ENCODE measurements at places on chromosomes 5 and 9. TPM values are rescaled to one million over a fixed set of nuclear protein-coding genes. Genes with fewer than 3 reads are reported as not detected.

DNA sequence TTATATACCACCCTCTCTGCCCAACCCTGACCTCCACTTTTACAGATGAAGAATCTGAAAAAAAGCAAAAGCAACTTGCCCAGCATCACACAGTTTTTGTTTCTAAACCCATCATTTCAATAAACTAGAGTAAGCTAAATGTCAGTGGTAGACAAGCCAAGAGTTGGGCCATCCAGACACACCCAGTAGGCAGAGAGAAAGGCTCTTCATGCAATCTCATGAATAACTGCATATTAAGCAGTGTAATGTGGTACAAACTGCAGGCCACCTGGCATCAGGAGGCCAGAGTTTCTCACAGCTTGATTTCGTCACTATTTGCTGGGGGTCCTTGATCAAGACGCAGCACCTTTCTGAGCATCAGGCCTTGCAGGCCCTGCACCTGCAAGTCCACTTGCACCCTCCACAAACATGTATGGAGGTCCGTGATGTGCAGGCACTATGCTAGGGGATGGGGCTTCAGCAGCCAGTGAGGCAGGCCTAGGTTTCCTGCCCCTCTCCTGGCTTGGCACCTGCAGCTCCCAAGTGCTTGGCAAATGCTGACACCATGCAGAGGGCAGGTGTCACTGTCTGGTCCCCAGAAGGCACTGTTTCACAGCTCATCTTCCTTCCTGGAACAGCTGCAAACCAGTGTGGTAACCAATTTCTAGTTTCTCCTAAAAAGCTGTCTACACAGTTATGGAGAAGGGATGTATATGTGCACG lies 29.8 kb downstream of the ADAM19 start:
- DNase-seq, result no peak

- peak; percentile 83 for DNase-seq
Observed at GRCh38 chr5:168822745-168823281, 243.6 kb upstream of the PANK3 start.

Gene CDKN2B
- total RNA-seq, result 10.6 TPM

Gene MACIR
- 36.3 TPM for total RNA-seq

Gene MRPS27
- total RNA-seq, result 53.4 TPM

Gene GABRA6
- not detected for total RNA-seq

DNA sequence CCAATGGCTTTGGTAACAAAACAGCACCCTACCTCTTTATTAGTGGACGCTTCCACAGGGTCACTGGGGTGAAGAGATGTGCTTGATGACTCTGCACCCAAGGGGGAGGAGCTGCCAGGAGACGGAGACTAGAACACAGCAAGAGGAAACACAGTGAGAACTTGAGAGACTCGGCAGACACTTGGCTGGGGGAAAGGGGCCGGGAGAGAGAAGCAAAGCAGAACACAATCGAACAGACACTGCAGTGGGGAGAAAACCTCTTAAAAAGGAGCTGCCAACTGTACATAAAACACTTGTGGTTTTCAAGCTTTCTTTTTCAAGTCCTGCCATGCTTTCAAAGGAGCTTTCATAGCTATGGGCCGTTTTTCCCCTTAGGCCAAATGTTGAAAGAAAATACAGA lies 151.0 kb downstream of the ENTREP1 start:
- no peak for DNase-seq

Gene CDC20B
- total RNA-seq, result not detected

DNA sequence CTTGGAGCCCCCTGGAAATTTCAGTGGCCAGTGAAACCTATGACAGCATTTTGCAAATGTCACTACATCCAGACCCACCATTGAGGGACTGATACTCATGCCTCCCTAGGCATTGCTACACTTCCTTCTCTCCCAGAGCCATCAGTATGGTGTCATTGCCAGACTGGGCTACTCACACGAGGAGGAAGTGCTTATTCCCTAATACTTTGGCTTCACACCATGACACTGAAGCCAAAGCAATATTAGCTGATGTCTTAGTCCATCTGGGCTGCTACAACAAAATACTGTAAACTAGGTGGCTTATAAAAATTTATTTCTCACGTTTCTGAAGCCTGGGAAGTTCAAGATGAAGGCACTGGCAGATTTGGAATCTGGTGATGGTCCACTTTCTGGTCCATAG lies 22.6 kb downstream of the TRPM3 start:
- no peak for DNase-seq

DNA sequence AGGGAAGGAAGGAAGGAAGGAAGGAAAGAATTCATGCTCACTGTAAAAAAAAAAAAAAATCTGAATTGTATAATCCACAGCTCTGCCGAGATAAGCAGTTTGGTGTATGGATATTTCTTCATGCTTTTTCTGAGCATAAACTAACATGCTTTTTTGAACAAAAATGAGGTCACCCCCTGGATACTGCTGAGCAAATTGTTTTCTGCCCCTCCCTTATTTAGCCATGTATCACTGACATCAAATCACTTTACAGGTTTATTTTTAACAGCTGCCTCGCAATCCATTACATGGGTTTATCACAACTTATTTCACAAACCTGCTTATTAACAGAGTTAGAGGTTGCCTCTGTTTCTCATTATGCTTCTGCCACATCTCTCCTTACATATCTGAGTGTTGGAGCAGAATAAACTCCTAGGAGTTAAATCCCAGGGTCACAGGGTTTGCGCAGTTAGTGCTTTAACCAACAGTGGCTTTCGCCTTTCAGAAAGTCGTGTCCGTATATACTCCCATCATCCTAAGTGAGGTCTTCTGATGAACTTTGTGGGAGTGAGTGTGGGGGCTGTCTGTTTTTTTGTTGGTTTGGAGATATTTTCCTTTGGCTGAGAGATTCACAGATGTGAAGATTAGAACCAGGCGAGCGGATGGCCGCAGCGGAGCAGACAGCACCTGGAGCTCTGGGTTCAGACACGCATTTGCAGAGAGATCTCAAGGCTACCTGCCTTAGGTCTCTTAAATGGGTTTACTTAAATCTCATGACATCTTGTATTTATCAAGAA lies 57.7 kb downstream of the AK8 start:
- DNase-seq, result no peak

GRCh38 chr9:77893706-77894105 lies 137.9 kb downstream of the GNAQ start:
- DNase-seq, result no peak

All from GM23248 (cell line).